Stomach (tissue), 19 donors: ENCODE measurements at places on chromosomes 11 and 22. TPM values are rescaled to one million over a fixed set of nuclear protein-coding genes. Genes with fewer than 3 reads are reported as not detected.

Gene NPAS4
- total RNA-seq = 1.7 TPM

Gene BEST1
- 11.6 TPM for total RNA-seq

Gene POLR2F
- 145 TPM for total RNA-seq

Gene SCGB1D4
- not detected for total RNA-seq

DNA sequence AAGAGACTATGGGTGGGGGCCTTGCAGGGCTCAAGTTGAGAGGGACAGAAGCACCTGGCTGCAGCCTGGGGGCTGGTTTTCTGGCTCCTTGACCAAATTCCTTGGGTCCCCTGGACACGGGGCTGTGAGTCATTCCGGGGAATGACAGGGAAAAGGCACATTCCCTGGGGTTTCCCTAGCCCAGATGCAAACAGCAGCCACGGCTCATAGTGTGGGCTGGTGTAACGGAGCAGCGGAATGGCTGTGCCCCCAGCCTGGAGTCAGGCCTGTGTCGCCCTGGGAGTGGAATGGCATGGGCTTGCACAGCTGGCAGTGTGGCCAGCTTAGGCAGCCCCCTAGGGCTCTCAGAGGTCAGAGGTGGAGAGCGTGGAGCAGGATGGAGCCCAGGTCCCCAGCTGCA lies 77.6 kb upstream of the KCNQ1OT1 start:
- DNase-seq = peak; percentile 25

- DNase-seq = no peak
Observed at GRCh38 chr11:8138526-8138925, 30.3 kb downstream of the RIC3 start.

- no peak for DNase-seq
Observed at GRCh38 chr11:118437208-118438125, 1.2 kb downstream of the KMT2A start.

DNA sequence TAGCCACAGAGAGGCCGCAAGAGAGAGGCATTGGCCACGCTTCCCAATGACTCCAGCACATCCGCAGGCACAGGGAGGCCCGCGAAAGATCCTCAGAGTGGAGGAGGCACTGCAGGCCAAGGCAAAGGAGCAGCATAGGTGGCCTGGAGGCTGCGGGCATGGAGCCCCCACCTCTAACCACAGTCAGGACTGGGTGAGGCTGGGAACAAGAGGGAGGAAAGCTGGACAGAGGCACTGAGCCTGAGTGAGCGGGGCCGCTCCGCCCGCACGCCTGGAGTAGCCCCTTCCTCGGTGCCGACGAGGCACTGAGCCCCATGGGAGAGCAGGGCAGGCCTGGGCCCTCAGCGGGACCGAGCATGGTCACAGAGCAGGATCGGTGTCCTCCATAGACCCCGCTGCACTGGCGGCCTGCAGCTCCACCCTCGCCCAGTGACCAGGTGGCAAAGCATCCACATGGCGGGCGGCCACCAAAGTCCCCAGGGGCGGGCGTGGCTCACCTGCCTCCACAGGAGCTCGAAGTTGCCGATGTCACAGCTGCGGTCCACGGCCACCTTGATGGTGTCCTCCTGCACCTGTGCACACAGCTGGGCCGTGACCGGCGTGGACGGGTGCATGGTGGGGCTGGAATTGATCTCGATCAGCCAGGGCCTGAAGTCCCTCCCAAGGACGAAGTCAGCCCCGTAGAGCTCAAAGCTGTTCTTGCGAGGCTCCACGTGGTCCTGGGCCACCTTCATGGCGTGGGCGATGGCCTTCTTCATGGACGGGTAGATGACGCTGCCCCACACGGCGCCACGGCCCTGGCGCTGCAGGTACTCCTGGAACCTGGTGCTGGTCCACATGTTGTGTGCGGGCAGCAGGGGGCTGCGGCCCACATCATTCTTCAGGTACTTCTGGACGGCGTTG lies 18.9 kb upstream of the IL17REL start:
- DNase-seq = no peak

GRCh38 chr22:35375031-35375430 lies 5.9 kb upstream of the HMOX1 start:
- no peak for DNase-seq
